ENCODE measurements at places on chromosomes 2 and 18.

DNA sequence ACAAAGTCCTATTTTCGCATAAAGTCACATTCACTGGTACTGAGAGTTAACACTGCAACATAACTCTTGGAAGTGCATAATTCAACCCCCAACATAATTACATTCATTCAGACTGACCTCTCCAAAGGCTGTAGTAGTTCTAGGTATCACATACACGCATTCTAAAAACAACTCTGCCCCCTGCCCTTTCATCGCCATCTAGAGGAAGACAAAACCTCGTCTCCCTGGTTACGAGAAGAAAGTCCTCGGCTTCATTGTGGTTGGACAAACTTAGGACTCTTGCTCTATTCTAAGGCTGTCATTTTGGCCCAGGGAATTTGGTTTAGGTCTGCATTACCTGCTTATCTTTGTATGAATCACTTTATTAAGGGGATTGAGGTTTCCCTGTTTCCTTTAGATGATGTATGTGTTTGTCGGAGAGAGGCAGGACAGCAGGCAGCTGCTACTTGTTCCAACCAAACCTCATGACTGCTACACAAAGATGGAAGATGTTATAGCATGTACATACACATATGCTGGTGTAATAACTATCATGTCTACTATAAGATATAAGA is 215.4 kb upstream of the NRXN1 start:
- H3K4me3 ChIP-seq = no peak overlapping the region
- no peak for DNase-seq

DNA sequence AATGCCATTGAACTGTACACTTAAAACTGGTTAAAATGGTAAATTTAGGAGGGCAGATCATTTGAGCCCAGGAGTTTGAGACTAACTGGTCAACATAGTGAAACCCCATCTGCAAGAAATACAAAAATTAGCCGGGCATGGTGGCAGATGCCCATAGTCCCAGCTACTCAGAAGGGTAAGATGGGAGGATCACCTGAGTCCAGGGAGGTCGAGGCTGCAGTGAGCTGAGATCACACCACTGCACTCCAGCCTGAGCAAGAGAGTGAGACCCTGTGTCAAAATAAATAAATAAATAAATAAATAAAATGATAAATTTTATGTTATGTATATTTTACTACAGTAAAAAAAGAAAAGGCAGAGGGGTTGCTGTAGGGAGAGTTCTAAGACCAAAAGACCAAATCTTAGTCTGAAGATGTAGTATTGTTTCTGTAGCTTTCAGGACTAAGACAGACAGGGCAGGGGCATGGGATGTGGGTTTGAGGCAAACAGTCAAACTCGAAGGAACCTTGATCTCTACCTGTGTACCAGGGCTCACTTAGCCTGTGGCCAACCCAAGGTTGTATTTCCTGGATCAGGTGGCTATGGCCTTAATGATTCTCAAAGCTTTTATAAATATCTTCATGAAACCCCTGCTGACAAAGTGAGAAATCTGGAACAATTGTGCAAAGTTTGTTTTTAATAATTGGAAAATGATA is 316.7 kb downstream of the CYRIA start:
- no peaks in the 10 kb centered on the region for H3K4me1 ChIP-seq
- DNase-seq = no peak
- H3K27ac ChIP-seq = no peak overlapping the region

- no peaks in the 10 kb centered on the region for H3K36me3 ChIP-seq
- no peak overlapping the region for H3K4me3 ChIP-seq
- DNase-seq = peak; percentile 49
Measured at GRCh38 chr2:85826990-85827878, 61.6 kb downstream of the ST3GAL5 start.

- DNase-seq = peak; percentile 38
- no peak overlapping the region for H3K27ac ChIP-seq
- H3K27me3 ChIP-seq = no peaks in the 10 kb centered on the region
- no peak overlapping the region for H3K4me3 ChIP-seq
- H3K4me1 ChIP-seq = no peaks in the 10 kb centered on the region
- peaks cover 10% of the 10 kb centered on the region for H3K36me3 ChIP-seq
Measured at GRCh38 chr18:46034230-46034629, 37.8 kb downstream of the PSTPIP2 start.

DNA sequence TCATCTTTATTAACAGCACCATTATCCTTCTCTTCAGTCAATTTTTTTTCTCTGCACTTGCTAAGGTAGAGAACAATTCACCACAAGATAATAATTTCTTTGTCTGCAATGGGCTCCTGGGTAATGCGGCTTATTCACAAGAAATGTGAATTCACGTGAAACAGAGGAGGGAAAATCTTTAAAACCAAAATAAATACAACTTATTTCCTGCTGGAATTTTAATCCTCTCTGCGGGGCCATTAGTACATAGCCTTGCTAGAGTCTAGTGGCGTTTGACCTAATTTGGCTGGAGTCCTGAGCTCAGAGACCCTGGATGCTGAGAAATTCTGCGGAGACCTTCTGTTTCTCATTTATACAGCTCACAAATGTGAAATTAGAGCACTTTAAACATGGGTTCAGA is 319.3 kb upstream of the MMADHC start:
- no peak for DNase-seq
- no peak overlapping the region for H3K4me3 ChIP-seq
- H3K36me3 ChIP-seq = no peaks in the 10 kb centered on the region
- H3K4me1 ChIP-seq = peaks cover 9% of the 10 kb centered on the region

DNA sequence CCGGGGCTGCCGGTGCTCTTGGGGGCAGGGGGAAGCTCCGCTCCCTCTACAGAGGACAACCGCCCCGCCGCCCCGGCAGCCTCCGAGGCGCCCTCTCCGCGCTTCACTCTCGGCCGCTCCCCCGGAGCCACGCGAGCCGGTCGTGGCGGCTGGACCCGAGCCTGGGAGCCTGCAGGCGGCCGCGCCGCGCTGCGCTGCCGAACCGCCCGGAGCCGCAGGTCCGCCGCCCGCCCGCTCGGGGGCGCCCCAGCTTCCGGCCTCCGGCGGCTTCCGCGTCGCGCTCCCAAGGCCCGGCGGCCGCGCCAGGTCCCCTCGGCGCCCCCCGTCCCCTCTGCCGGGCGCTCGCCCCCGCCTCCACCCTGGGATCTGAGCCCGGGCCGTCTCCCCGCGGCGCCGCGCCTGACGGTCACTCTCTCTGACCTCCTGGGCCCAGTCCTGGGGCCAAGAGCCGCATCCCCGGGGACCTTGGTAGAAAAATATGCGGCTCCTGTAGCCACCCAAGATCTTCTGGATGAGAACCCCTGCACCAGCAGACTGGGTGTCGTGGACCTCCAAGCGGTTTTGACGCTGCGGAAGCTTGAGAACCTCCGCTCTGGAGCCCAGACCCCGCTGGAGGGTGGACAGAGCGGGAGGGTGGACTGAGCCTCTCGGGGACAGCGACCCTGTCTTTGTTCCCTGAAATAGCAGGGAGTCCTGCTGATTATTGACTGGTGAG is 44.3 kb downstream of the SERTAD2 start:
- no peaks in the 10 kb centered on the region for H3K36me3 ChIP-seq
- peaks cover 66% of the 10 kb centered on the region for H3K27me3 ChIP-seq
- peaks cover 1% of the 10 kb centered on the region for H3K4me1 ChIP-seq
- no peak overlapping the region for H3K27ac ChIP-seq

GRCh38 chr2:14536976-14537375 is 95.5 kb upstream of the LRATD1 start:
- DNase-seq = no peak
- H3K4me1 ChIP-seq = no peaks in the 10 kb centered on the region

GRCh38 chr2:176140513-176141317 is 10.6 kb upstream of the HOXD4 start:
- DNase-seq = peak; percentile 46
- peaks cover 74% of the 10 kb centered on the region for H3K27me3 ChIP-seq
- H3K27ac ChIP-seq = no peak overlapping the region
- peak overlapping the region; percentile 50 for H3K4me3 ChIP-seq
- no peaks in the 10 kb centered on the region for H3K4me1 ChIP-seq

DNA sequence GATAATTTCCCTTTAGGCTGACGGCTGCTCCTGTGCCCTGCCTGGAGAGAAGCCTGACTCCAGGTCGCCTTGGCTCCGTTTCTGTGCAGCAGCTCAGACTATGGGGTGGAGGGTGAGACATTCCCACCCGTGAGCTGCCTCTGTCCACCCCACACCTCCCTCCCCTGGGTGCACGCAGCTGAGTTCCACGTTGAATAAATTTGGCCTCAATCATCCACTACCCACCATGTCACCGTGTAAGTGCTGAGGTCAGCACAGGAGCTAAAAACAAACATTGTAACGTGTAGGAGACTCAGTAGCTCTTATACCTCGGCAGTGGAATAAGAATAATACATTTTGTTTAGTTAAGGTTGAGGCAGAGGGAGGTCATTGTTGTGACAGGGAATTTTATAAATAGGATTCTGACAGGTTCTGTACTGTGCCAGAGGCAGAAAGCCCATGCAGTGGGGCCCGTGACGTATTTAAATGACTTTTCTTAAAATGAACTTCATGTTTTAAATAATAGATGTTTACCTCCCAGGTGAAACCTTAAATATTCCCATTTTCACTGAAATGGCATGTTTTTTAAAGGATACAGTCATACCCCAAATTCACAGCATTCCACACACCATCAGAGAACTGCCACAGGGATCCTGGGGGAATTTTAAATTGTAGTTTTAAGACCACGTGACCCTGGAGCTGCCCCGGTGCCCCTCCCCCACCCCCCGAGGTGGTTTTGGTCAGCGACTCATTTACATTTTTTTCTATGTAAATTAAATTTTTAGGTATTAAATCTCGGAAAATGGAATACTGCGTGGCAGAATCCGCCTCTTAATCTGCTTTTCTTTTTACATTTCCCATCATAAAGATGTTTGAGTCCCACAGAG is 50.2 kb downstream of the NFATC1 start:
- no peak overlapping the region for H3K27ac ChIP-seq
- H3K27me3 ChIP-seq = no peaks in the 10 kb centered on the region
- peaks cover 1% of the 10 kb centered on the region for H3K36me3 ChIP-seq
- peaks cover 3% of the 10 kb centered on the region for H3K4me1 ChIP-seq

GRCh38 chr2:1922402-1923025 is 178.2 kb upstream of the PXDN start:
- H3K27ac ChIP-seq = no peak overlapping the region
- H3K4me3 ChIP-seq = no peak overlapping the region
- H3K36me3 ChIP-seq = no peaks in the 10 kb centered on the region
- no peaks in the 10 kb centered on the region for H3K4me1 ChIP-seq
- no peaks in the 10 kb centered on the region for H3K27me3 ChIP-seq

GRCh38 chr2:216661639-216662375 is 28.6 kb downstream of the IGFBP2 start:
- H3K27ac ChIP-seq = no peak overlapping the region
- H3K36me3 ChIP-seq = peaks cover 2% of the 10 kb centered on the region
- H3K4me3 ChIP-seq = no peak overlapping the region
- no peaks in the 10 kb centered on the region for H3K27me3 ChIP-seq

- DNase-seq = peak; percentile 3
- H3K27ac ChIP-seq = no peak overlapping the region
- peak overlapping the region; percentile 61 for H3K4me3 ChIP-seq
- peaks cover 2% of the 10 kb centered on the region for H3K4me1 ChIP-seq
- H3K27me3 ChIP-seq = peaks cover 12% of the 10 kb centered on the region
- H3K36me3 ChIP-seq = no peaks in the 10 kb centered on the region
Measured at GRCh38 chr2:6866275-6866671, 566 bp upstream of the CMPK2 start.

DNA sequence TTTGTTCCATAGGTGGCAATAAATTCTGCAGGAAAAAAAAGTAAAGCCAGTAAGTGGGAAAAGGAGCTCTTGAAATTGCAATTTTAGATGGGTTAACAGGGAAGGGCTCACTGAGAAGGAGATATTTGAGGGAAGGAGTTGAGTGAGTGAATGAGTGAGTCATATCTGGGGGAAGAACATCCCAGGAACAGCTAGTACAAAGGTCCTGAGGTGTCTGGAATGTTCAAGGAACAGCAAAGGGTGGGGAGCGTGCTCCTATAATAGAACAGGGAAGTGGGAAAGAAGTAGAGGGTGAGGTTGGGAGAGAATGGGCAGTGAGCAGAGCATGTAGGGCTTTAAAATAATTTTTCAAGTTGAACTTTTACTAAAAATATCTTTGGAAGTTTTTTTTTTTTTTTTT is 68.0 kb upstream of the PSME4 start:
- peaks cover 8% of the 10 kb centered on the region for H3K4me1 ChIP-seq
- H3K4me3 ChIP-seq = no peak overlapping the region
- DNase-seq = no peak

GRCh38 chr18:51157215-51157614 is 40.3 kb downstream of the MEX3C start:
- H3K4me1 ChIP-seq = no peaks in the 10 kb centered on the region
- no peaks in the 10 kb centered on the region for H3K27me3 ChIP-seq
- DNase-seq = no peak
- no peaks in the 10 kb centered on the region for H3K36me3 ChIP-seq

DNA sequence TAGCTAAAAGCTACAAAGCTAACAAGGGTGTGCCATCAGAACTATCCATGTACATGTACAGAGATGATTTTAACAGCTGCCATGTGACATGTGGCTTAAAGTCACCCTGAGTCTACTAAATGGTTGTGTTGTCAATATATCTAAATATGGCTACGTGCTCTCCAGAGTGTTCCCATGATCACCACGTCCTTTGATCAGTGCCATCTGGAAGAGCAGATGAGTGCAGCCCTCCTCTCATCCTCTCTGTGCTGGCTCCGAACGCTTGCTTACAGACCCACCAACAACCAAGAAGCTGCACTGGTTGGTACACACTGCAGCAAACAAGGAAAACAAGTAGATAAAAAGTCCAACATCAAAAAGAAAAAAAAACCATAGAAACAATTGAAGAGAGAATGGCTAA is 88.6 kb upstream of the NARS1 start:
- H3K27me3 ChIP-seq = no peaks in the 10 kb centered on the region
- H3K27ac ChIP-seq = no peak overlapping the region
- peaks cover 7% of the 10 kb centered on the region for H3K4me1 ChIP-seq
- no peak for DNase-seq
- H3K4me3 ChIP-seq = no peak overlapping the region
- peaks cover 7% of the 10 kb centered on the region for H3K36me3 ChIP-seq

GRCh38 chr2:11657646-11658045 is 12.3 kb downstream of the NTSR2 start:
- H3K4me1 ChIP-seq = no peaks in the 10 kb centered on the region
- no peak overlapping the region for H3K4me3 ChIP-seq
- no peaks in the 10 kb centered on the region for H3K36me3 ChIP-seq
- peaks cover 56% of the 10 kb centered on the region for H3K27me3 ChIP-seq

DNA sequence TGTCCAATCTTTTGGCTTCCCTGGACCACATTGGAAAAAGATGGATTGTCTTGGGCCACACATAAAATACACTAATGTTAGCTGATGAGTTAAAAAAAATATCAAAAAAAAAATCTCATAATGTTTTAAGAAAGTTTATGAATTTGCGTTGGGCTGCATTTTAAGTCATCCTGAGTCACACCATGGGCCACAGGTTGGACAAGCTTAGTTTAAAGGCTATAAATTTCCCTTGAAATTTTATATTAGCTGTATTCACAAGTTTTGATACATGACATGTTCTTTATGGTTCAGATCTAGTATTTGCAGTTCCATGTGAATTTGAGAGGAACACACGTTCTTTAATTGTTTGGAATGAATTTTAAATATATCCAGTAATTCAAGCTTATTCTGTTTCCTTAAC is 21.9 kb downstream of the CARF start:
- no peak for DNase-seq
- H3K4me1 ChIP-seq = 0 out of 2 replicates have a peak, but pooled peaks cover 1% of the 10 kb centered on the region
- H3K4me3 ChIP-seq = no peak overlapping the region
- H3K27ac ChIP-seq = no peak overlapping the region

- no peak overlapping the region for H3K4me3 ChIP-seq
- no peak for DNase-seq
- H3K27me3 ChIP-seq = no peaks in the 10 kb centered on the region
- H3K27ac ChIP-seq = no peak overlapping the region
- H3K36me3 ChIP-seq = peaks cover 9% of the 10 kb centered on the region
Measured at GRCh38 chr2:134334542-134335353, 80.9 kb downstream of the MGAT5 start.

- peaks cover 12% of the 10 kb centered on the region for H3K27me3 ChIP-seq
- H3K4me3 ChIP-seq = no peak overlapping the region
- DNase-seq = no peak
- no peaks in the 10 kb centered on the region for H3K36me3 ChIP-seq
- no peaks in the 10 kb centered on the region for H3K4me1 ChIP-seq
Measured at GRCh38 chr2:230938516-230939065, 13.5 kb upstream of the GPR55 start.

Measured in IMR-90 (cell line).